NCI-H1092 treated with DMSO at 0.1 percent for 48 hours (cell line): ENCODE measurements at places on chromosomes 16 and 17.

GRCh38 chr17:5506307-5506706, 19.9 kb downstream of the MIS12 start:
- DNase-seq = no peak

- DNase-seq = no peak
Measured at GRCh38 chr16:17138801-17139200, 332.0 kb downstream of the XYLT1 start.

DNA sequence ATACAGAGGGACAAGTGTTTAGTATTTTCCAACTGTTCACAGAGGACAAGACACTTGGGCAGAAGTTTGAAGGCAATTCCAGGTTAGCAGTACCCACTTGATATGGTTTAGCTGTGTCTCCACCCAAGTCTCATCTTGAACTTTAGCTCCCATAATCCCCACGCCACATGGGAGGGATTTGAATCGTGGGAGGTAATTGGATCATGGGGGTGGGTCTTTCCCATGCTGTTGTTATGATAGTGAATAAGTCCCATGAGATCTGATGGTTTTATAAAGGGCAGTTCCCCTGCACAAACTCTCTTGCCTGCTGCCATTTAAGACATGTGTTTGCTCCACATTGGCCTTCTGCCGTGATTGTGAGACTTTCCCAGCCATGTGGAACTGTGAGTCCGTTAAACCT, 668.9 kb downstream of the MAF start:
- DNase-seq = no peak

DNA sequence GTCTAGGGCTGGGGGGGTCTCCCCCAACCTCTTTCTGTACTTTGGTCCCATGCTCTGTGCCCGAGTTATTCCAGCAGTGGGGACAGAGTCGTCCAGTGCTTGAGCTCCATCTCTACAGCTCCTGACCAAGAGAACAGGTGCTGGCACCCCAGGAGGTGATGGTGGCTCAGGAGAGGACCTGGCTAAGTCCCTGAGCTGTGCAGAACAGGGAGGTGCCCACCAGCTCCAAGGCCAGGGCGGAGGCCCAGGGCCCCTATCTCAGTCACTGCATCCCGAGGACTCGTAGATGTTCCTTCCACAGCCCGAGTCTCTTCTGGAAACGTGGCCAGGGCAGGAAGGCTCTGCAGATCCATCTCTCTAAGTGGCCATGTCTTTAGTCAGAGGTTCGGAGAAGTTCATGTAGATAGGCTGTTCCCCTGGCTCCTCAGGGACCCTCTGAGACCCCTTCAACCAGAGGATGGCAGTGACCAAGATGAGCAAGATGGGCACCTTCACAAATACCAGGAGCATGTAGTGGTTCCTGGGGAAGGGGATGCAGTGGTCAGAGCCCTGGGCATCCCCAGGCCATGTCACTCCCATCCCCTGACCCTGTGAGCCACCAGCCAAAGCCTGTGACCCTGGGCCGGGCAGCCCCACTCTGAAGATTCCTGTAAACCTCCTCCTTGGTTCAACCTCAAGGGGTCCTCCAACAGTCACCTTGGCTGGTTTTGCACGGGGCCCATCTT, 8.7 kb downstream of the CD300LB start:
- DNase-seq = no peak

- DNase-seq = no peak
Measured at GRCh38 chr16:88613911-88614817, 24.2 kb upstream of the IL17C start.

GRCh38 chr17:33390479-33391176, 97.5 kb upstream of the ASIC2 start:
- DNase-seq = no peak

DNA sequence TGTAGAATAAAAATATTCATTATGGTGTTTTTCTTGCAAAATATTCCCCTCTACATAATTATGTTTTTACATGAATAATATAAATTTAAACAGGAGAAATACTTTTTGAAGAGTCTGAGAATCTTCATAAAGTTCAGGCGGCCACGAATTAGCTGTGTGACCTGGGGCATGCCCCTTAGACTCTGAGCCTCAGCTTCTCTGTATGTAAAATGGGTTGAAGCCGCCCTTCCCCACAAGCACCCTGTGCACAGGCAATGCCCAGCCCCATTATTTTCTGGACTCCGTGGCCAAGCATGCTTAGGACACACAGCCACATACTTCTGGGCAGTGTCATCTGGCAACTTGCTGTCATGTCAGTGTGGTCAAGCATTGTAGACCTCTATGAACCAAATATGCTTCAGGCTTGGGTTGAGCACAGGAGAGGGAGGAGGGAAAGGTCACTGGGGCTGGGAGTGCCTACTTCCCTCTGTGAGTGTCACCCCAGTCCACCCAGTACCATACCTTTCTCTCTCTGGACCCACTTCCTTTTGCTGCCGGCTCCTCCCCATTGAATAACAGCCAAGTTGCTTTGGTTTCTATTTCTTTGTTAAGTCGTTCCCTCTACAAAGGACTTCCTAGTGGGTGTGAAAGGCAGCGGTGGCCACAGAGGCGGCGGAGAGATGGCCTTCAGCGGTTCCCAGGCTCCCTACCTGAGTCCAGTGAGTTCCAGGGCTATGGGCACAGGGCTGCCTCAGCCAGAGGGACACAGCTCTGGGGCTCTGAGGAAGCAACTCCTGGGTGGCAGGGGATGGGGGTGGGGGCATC, at the start of gene LGALS9:
TSS of gene LGALS9 (plus strand) at position 582 of the 804 bp plus-strand sequence. CDS start at position 660, 78 bp downstream.
- no peak for DNase-seq

- no peak for DNase-seq
Measured at GRCh38 chr16:9644258-9644657, 538.0 kb downstream of the GRIN2A start.

DNA sequence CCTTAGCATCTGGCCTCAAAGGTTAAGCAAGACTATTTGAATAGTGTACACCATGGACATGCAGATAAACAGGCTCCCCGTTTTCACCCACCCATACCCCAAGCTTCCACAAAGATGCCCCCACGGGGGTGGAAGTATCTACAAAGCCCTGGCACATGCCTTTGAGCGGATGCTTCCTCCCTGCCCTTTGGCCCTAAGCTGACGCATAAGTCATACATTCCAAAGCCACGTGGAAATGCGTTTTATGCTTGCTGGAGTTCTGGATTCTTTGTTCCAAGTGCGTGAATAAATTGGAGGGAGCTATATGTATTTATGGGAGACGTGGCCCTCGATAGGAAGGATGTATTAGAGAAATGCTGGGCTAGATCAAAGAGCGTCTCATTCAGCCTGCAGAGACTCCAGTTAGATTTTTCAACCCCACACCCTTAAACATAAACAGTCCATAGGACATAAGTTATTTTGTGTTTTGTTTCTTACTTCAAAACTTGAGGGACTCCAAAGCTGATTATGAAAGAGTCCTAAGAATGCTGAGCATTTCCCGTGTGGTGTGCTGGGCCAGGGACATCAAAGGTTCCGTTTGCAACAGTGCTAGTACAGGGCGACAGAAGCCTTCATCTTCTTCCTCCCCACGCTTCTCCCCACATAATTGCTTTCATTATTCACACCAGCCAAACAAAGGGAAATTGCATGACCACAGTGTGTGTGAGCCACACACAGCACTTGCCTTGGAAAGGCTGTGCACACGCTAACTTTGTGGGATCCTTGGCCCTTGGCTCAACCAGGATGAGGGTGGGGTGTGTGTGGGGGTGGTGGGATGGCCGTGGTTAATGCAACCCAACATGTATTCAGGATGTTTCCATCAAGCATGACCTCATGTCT, 73.6 kb downstream of the WIPI1 start:
- DNase-seq = no peak

DNA sequence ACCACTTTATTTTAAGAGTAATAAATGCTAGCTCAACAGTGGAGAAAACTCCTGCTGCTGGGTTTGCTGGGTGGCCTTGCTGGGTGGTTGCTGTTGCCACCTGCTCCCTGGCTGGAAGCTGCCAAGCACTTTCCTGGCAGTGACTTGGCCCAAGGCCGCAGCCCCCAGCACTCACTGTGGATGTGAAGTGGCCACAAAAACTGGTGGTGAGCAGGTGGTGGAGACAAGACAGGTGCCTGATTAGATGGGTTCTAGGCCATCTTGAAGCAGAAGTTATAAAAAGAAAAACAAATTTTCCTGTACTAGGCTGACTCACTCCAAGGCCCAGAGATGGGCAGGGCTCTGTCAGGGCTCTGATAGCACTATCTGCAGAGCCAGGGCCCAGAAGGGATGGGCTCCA, 224.7 kb upstream of the NLRP1 start:
- no peak for DNase-seq

GRCh38 chr17:36209575-36209974, 1.3 kb upstream of the CCL4L2 start:
- DNase-seq = no peak

- no peak for DNase-seq
Measured at GRCh38 chr17:38508570-38508950, 80.3 kb downstream of the ARHGAP23 start.
